ENCODE measurements at places on chromosomes 2 and 18.

DNA sequence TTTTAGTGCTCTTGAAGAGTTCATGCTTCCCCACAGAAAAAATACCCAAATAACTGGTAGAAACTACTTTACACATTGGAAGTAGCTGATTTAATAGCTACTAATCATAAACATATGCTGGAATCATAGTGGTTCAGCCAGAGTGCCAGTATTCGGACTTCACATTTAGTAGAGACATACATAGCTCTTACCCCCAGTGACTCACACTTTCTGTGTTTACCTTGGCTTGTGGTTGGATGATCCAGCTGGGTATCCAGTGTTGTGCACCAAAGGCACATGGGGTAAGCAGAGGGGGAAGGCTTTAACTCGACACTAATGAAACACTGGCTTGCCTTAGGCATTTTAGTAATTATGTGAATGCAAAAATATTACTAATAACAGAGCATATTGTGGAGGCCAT, 18.1 kb downstream of the ARHGAP28 start:
- no peak for DNase-seq

GRCh38 chr18:47772374-47773248, 157.8 kb downstream of the SMAD2 start:
- peak; percentile 63 for DNase-seq

DNA sequence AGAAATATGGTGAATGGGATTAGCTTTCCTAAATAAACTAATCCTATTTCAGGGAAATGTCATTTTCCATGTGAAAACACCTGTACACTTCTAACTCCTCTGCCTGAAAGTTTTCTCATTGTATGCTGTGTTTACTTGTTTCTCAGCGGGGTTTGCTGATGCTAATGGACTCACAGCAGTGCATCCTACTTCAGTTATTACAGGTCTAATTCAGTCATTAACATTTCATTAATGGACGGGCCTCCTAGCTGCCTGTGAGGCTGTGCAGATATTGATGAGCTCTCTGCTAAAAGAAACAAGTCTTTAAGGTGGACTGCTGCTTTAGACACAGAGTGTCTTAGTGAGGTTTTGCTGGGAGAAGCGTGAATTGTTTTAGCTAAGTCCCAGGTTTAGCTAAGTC, 1342.0 kb upstream of the ZEB2 start:
- DNase-seq = no peak

GRCh38 chr18:23964282-23965238, 50.0 kb upstream of the TTC39C start:
- DNase-seq = peak; percentile 30

GRCh38 chr18:3184275-3184963, 35.3 kb downstream of the MYOM1 start:
- no peak for DNase-seq

All from activated CD4-positive, alpha-beta T cell treated with anti-CD3 and anti-CD28 coated beads, Interleukin-2, Interleukin-4, amounts not matched to agents 100 ng/mL and 50 ng/mL, durations not matched to agents 16 hours and 8 hours (primary cell).